ENCODE measurements at places on chromosomes 5 and 9. TPM values are rescaled to one million over a fixed set of nuclear protein-coding genes. Genes with fewer than 3 reads are reported as not detected.

The CTSV gene
- 1.5 TPM for total RNA-seq

GRCh38 chr5:21672911-21673310 is 1180.2 kb downstream of the CDH12 start:
- H3K27ac ChIP-seq, result no peak overlapping the region
- no peaks in the 10 kb centered on the region for H3K27me3 ChIP-seq
- no peaks in the 10 kb centered on the region for H3K4me1 ChIP-seq
- H3K4me3 ChIP-seq, result no peak overlapping the region
- no peak for DNase-seq

DNA sequence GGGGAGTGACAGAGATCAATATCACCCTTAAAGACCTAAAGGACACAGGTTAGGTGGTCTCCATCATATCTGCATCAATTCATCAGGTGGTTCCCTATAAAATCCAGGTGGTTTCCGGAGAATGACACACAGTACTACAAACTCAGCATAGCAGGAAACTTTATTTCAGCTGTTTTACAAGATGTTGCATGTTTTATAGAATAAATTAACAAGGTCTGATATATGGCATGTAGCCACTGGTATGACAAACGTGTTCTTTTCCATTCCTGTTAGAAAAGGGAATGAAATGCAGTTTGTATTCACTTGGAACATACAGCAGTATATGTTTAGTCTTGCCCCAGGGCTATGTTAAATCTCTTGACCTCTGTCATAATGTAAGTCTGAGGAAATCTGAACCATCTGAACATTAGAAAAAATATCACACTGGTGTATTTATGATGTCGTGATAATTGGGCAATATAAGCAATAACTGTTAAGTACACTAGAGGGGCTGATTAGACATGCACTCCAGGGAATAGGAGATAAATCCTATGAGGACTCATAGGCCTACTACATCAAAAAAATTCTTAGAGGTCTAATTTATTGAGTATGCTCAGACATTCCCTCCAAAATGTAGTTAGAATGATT is 42.2 kb upstream of the TNFSF8 start:
- DNase-seq, result no peak
- no peaks in the 10 kb centered on the region for H3K36me3 ChIP-seq
- H3K27ac ChIP-seq, result no peak overlapping the region
- H3K27me3 ChIP-seq, result no peaks in the 10 kb centered on the region
- H3K4me3 ChIP-seq, result no peak overlapping the region

The CNTLN gene
- total RNA-seq, result 13.3 TPM

- H3K36me3 ChIP-seq, result no peaks in the 10 kb centered on the region
- no peak for DNase-seq
- no peak overlapping the region for H3K27ac ChIP-seq
- no peak overlapping the region for H3K4me3 ChIP-seq
- no peaks in the 10 kb centered on the region for H3K4me1 ChIP-seq
- H3K27me3 ChIP-seq, result no peaks in the 10 kb centered on the region
Measured at GRCh38 chr5:102583276-102584124, 84.7 kb upstream of the SLCO6A1 start.

DNA sequence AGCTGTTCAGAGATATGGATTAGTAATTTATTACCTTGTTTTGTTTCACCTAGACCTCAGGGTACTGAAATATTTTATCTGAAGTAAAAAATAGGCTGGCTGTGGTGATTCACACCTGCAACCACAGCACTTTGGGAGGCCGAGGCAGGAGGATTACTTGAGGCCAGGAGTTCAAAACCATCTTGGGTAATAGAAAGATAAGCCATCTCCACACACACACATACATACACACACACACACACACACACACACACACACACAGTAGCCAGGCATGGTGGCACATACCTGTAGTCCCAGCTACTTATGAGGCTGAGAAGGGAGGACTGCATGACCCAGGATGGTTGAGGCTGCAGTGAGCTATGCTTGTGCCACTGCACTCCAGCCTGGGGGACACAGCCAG is 3.7 kb downstream of the ANXA2R start:
- H3K27ac ChIP-seq, result peak overlapping the region; percentile 81
- DNase-seq, result no peak
- H3K36me3 ChIP-seq, result no peaks in the 10 kb centered on the region
- no peaks in the 10 kb centered on the region for H3K4me1 ChIP-seq

The SPACA9 gene
- total RNA-seq, result 2.7 TPM

The FCN2 gene
- total RNA-seq, result not detected

The NUDT12 gene
- total RNA-seq, result 5.9 TPM

- no peak for DNase-seq
- H3K27ac ChIP-seq, result peak overlapping the region; percentile 2
- no peaks in the 10 kb centered on the region for H3K36me3 ChIP-seq
- H3K4me3 ChIP-seq, result no peak overlapping the region
Measured at GRCh38 chr9:121607434-121608167, 43.8 kb upstream of the DAB2IP start.

GRCh38 chr9:122032346-122032745 is 60.8 kb downstream of the TTLL11 start:
- no peak overlapping the region for H3K27ac ChIP-seq
- DNase-seq, result no peak

DNA sequence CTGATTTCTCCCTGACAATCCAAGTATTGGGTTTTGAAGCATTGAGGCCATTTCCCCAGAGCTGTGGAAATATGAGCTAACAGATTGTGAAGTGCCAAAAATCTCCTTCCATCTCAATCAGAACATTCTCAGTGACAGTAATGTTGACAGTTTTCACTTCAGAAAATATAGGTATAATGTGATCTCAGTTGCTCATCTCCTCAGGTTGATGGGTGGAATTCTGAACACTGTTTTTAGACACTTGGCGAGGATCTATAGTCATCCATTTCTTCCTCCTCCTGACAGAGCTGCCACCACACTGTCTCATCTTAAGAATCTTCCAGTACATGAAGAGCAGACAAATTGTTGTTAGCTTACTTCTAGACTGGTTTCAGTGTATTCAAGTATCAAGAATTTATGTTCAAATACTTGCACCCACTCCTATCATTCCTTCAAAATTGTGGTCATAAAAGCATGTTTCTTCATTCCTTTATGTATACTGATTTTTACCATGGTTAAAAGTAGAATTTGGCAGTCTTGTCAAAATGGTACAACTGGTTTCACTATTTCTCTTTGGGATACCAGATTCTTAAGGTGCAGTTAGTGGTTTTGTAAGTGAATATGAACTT is 199.7 kb upstream of the TLE4 start:
- H3K4me3 ChIP-seq, result no peak overlapping the region
- no peak for DNase-seq
- H3K27me3 ChIP-seq, result no peaks in the 10 kb centered on the region

DNA sequence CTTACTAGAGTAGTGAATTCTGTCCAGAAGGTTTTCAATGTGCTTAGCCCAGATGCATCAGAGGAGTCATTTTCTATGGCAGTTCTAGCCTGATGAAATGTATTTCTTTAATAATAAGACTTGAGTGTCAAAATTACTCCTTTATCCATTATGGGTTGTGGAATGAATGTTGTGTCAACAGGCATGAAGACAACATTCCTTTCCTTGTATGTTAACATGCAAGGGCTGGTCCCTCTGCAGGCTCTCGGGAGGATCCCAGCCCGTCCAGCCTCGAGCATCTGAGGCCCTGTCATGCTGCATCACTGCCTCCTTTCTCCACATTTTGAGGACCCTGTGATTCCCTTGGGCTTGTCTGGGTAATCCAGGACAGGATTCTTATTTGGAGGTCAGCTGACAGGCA is 42.9 kb upstream of the FAM120AOS start:
- DNase-seq, result no peak
- no peaks in the 10 kb centered on the region for H3K36me3 ChIP-seq
- no peak overlapping the region for H3K27ac ChIP-seq
- peaks cover 21% of the 10 kb centered on the region for H3K4me1 ChIP-seq

DNA sequence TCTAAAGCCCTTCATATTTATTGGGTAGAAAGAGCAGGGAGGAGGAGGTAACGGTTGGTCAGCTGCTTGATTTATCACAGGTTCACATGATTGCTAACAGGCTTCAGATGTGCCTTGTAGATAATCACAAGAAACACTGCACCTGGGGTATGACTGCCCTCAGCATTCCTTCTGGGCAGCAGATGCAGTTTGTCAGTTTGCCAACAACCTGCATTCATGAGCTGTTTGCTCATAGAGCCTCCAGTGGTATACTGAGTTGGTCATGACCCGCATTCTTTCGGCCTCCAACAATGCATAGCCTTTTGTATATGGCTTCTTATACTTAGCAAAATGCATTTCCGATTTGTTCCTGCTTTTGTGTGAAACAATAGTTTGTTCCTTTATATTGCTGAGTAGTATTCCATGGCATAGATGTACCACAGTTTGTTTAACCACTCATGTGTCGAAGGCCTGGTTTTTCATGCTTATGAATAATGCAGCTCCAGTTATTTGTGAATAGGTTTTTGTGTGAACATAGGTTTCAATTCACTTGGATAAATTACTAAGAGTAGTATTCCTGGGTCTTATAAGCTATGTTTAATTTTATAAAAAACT is 83.6 kb downstream of the ARHGEF28 start:
- H3K4me1 ChIP-seq, result no peaks in the 10 kb centered on the region
- DNase-seq, result no peak
- H3K27me3 ChIP-seq, result no peaks in the 10 kb centered on the region
- no peak overlapping the region for H3K4me3 ChIP-seq
